ENCODE measurements at places on chromosomes 5 and 9.

DNA sequence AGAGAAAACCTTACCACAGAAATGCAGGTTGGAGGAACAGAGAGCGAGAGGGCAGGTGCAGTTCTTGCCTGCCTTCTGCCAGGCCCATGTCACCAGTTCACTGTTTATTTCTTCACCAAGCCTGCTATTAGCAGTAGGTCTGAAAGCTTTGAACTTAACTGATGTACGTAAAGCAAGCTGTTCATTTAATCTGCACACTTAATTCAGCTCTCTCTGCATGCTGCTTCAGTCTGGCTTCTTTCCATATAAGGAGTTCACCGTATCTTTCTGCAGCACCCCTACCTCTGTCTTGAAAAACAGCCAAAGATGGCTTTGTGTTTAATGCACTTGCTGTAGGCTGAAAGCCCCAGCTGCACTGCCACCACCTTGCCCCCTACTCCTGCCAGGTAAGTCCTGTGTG, 205.1 kb downstream of the RAB3C start:
- DNase-seq: no peak

DNA sequence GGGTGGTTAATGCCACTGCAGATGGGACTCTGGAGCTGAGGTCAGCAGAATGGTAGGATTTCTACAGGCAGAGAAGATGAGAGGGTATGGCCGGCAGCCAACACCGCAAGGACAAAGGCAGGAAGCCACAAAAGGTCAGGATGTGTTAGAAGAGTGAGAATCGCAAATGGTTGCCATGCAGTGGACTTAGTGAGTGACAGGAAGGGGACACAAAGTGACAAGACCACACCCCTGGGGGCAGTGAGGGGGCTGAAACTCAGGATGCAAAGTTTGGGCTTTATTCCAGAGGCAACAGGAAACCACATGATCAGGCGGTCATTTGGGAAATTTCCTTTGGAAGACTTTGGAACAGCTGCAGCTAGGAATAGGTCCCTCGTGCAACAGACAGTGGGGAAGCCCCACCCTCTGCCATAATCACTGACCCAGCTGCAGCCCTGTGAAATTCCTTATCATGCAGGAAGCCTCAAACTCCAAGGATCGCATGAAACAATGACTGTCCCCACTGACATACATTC, 14.2 kb upstream of the CCDC180 start:
- peak; percentile 78 for DNase-seq

- no peak for DNase-seq
Observed at GRCh38 chr9:31612336-31613030, 772.0 kb upstream of the ACO1 start.

GRCh38 chr5:150406103-150406722, 6.5 kb downstream of the CD74 start:
- DNase-seq: no peak

GRCh38 chr5:132268769-132269551, 11.5 kb downstream of the PDLIM4 start:
- peak; percentile 65 for DNase-seq

DNA sequence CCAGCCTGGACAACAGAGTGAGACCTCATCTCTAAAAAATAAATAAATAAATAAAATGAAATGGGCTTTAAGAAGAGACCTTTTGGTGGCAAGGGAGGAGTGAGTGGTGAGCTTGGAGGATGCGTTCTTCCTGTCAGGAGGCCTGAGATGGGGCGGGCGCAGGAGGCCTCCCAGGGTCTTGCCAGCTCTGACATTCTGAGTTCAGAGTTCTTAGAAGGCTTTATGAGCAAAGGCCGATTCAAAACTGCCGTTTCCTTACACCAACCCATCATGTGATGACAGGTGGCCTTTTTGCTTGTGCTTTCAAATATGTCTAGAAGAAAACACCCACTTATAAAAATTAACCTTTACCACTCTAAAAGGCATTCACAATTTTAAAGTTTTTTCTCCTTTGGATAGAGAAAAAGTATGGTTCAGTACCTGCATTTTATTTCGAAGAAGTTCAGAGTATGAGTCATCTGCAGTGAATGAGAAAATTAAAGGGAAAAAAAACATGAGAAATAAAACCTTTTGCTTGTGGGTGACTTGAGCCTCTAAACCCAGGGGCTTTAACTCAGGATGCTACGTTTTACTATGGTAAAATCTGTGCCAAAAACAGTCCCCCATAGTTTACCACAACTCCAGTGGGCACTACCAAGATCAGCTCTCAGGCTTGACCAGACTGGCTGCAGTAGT, 157.4 kb upstream of the OTULINL start:
- no peak for DNase-seq

- DNase-seq: no peak
Observed at GRCh38 chr9:130276121-130276520, 10.6 kb downstream of the HMCN2 start.

GRCh38 chr5:14239951-14240350, 96.8 kb downstream of the TRIO start:
- no peak for DNase-seq

DNA sequence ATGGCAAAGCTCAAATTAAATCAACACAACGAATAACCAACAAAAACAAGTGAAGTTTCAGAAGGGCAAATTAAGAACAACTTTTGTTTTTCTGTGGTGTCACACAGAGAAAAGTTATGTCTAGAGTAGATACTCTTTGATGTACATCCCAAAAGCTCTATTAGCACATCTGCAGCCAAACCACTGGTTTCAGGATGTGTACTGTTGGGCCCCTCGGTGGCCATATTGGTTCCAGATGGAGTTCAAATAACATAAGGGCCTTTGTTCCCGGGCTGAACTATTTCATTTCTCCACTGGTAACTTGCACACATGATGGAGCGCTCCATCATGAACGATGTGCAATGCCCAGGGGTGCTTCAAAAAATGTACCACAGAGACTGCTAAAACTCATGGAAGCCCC, 126.1 kb downstream of the SEMA5A start:
- DNase-seq: no peak

DNA sequence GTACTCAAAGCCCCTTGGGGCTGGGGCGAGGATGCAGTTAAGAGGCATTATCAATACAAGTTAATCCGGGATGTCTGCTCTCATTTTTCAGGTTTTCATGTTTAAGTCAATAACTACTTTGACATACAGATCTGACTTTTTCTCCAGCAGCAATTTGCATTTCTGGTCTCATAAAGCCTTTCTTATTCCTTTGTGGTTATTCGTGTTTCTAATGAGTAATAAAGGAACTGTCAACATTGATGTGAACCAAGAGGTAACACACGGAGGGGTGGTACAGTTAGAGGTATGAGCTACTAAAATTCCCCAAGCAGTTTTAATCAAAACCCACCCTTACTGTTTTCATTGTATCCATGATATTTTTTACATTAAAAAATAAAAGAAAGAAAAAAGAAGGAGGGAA, 138.0 kb upstream of the NFIB start:
- no peak for DNase-seq

- DNase-seq: no peak
Observed at GRCh38 chr9:133564451-133565116, 30.1 kb downstream of the ADAMTSL2 start.

- DNase-seq: no peak
Observed at GRCh38 chr5:149639737-149640136, 58.4 kb downstream of the ARHGEF37 start.

GRCh38 chr9:1098551-1098950, 48.4 kb downstream of the DMRT2 start:
- no peak for DNase-seq

GRCh38 chr5:174273325-174273724, 227.8 kb downstream of the NSG2 start:
- no peak for DNase-seq

GRCh38 chr9:91433180-91433579, 9.5 kb upstream of the NFIL3 start:
- no peak for DNase-seq

DNA sequence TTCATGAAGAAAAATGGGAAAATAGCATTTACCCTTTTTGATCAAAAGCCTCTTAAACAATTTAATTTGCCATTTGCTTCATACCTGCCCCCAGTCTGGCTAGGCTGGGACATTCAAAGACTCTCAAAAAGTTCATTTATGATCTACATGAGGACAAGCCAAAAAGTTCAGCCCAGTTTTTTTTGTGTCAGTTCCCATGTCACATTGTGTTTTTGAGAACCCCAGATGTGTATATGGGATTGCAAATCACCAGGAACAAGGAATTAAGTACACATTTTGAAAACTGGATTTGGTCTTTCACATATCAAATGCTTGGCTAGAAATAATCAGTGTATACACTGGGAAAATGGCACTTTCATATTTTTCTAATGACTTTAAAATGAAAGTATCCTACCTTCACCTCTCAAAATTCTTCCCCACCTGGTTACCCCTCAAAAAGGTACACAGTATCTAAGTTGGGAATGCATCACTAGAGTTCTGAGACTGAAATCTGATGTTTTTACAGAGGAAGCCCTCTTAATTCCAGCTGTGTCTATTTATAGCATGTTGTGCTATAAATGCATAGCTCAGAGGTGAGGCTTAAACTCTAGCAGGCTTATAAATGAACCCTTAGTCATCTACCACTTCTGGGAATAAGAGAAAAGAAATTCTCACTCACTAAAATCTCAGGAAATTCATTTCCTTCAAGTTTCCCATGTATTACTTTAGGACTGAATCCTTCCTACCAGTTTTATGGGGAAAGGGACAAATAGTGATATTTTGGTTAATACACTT, 9.3 kb downstream of the STOM start:
- DNase-seq: no peak

DNA sequence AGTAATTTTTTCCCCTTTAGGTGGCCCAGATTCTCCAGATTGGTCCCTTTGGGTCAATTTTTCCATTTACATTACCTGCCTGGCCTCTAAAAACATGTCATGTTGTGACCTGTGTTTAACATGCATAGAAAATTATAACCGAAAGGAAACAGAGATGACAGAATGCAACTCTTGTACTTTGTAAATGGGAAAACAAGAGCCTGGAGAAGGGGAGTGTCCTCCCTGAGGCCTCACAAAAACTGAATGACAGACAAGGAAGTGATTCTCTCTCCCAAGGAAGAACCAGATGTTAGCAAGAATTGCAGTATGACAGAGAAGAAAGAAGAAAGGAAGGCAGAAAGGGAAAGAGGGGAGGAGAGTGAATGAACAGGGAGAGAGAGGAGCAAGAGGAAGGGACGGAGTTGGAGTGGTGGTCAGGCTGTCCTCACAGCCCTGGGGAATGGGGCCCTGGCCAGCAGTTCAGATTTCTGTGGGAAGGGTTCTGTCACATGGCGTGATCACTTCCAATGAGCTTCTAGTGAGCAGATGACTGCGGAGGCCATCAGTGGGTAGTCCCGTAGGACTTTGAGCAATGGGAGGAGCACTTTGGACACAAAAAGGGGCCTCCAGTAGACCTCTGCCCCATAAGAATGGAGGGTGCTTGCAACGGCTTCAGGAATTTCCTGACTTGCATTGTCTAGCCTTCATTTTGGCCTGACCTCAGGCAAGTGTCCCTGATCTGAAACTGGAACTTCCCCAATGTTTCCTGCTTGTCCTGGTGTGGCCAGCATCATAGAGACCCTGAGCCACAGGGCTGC, 31.6 kb downstream of the ABLIM3 start:
- DNase-seq: no peak
